ENCODE measurements at places on chromosomes 3 and 15. TPM values are rescaled to one million over a fixed set of nuclear protein-coding genes. Genes with fewer than 3 reads are reported as not detected.

- H3K27me3 ChIP-seq: no peaks in the 10 kb centered on the region
- no peak for DNase-seq
- no peak overlapping the region for H3K4me3 ChIP-seq
- H3K36me3 ChIP-seq: no peaks in the 10 kb centered on the region
- H3K27ac ChIP-seq: no peak overlapping the region
- no peaks in the 10 kb centered on the region for H3K4me1 ChIP-seq
These were observed 358.5 kb downstream of the ZNF385D start for GRCh38 chr3:21392526-21392925.

DNA sequence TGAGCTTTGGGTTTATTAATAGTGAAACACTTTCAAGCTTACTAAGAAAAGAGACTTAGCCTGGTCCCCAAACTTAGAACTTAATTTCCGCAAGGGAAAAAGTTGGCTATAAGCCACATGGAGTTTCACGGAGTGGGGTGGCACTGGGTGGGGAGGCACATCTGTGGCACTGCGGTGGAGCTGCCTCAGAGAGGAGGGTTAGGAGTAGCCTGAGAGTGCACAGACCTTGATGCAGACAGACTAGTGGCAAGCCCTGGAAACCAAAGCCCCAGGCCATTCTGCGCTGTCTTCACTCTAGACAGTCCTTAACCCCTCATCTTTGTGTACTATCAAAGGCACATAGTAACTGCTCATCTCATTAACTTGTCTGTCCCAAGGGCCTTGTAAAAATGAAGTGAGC, 22.0 kb downstream of the CXCR6 start:
- peaks cover 20% of the 10 kb centered on the region for H3K4me1 ChIP-seq
- H3K36me3 ChIP-seq: peaks cover 4% of the 10 kb centered on the region
- peak overlapping the region; percentile 48 for H3K4me3 ChIP-seq
- H3K27ac ChIP-seq: peak overlapping the region; percentile 41
- no peaks in the 10 kb centered on the region for H3K27me3 ChIP-seq

DNA sequence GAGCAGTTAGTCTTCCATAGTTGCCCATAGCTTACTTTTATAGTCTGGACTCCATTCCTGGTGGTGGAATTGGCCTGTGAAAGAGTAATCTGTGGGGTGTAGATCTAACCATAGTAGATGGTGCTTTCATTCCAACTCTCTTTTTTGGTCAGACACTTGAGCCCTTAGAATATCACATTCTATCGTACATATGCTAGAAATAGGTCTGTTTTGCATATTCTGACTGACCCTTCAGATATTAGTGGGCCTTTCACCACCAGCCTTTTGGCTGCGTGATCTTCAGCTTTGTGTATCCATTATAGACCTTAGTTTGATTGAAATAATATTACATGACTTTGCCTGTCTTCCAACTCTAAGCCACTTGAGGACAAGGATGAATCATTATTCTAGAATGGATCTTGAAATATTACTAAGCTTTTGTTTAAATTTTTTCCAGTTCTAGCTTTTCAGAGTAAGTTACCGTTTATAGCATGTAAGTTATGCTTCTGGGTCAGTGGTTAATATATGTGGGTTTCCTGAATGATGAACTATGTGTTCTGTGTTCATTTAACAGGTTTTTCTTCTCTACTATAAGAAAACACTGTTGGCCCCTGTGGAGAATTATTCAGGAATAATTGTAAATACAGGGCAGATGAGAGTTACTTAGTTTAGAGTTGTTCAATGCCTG, 8.7 kb downstream of the RAB7A start:
- H3K4me1 ChIP-seq: peaks cover 78% of the 10 kb centered on the region
- no peak for DNase-seq
- no peaks in the 10 kb centered on the region for H3K27me3 ChIP-seq
- H3K27ac ChIP-seq: peak overlapping the region; percentile 23
- peaks cover 6% of the 10 kb centered on the region for H3K36me3 ChIP-seq

The IQCF5 gene
- not detected for total RNA-seq

The IL17RB gene
- total RNA-seq: not detected

DNA sequence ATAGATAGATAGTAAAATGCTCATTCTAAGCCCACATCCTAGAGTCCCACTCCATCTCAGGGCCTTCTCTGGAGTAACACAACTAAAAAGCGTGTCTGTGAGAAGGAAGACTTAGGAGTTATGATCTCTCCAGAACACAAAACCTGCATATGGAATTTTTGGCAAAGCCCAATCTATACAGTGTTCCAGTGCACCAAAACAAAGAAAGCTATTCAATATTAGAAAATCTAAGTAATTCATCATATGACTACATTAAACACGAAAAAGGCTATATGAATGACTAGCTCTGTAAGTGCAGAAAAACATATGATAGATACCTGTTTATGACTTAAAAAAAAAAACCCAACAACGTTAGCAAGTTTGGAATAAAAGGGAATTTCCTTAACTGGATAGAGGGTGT, 27.7 kb downstream of the MTMR10 start:
- H3K4me3 ChIP-seq: no peak overlapping the region
- peaks cover 40% of the 10 kb centered on the region for H3K4me1 ChIP-seq
- DNase-seq: no peak
- no peaks in the 10 kb centered on the region for H3K27me3 ChIP-seq

The LIPC gene
- total RNA-seq: 4.4 TPM

GRCh38 chr3:140086642-140087041, 151.7 kb downstream of the CLSTN2 start:
- H3K4me1 ChIP-seq: no peaks in the 10 kb centered on the region
- H3K27me3 ChIP-seq: peaks cover 24% of the 10 kb centered on the region
- H3K36me3 ChIP-seq: no peaks in the 10 kb centered on the region
- H3K27ac ChIP-seq: no peak overlapping the region
- no peak overlapping the region for H3K4me3 ChIP-seq

DNA sequence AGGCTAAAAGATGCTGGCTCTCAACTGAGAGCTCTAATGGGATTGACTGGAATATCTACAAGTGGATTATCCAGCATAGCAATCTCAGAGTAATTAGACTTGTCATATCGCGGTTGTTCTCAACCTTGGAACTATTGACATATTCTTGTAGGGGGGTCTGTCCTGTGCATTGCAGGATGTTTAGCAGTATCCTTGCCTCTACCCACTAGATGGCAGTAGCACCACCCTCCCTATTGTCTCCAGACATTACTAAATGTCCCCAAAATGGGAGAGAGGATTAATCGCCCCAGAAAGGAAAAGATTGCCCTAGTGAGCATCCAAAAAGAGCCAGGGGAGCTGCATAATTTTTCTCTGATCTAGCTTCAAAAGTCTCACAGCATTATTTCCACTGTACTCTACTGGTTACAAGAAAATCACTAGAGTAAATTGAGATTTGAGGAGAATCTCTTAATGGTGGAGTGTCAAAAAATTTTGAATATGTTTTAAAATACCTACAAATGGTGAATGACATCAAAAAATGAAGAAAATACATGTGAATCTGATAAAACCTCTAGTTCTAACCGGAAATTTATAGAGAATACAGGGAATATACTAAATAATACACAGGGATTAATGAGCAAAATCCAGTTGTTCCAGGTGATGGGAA, 388.2 kb upstream of the AGTR1 start:
- no peak overlapping the region for H3K4me3 ChIP-seq
- H3K27me3 ChIP-seq: no peaks in the 10 kb centered on the region
- no peaks in the 10 kb centered on the region for H3K36me3 ChIP-seq
- DNase-seq: no peak
- no peak overlapping the region for H3K27ac ChIP-seq

DNA sequence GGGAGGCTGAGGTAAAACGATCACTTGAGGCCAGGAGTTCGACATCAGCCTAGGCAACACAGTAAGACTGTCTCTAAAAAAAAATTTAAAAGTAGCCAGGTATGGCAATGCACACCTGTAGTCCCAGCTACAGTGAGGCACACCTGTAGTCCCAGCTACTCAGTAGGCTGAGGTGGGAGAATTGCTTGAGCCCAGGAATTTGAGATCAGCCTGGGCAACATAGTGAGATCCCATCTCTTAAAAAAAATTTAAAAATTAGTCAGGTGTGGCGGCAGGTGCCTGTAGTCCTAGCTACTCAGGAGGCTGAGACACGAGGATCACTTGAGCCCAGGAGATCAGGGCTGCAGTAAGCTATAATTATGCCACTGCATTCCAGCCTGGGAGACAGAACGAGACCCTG, 6.8 kb downstream of the MESD start:
- H3K36me3 ChIP-seq: peaks cover 4% of the 10 kb centered on the region
- no peaks in the 10 kb centered on the region for H3K27me3 ChIP-seq
- peaks cover 55% of the 10 kb centered on the region for H3K4me1 ChIP-seq
- no peak overlapping the region for H3K4me3 ChIP-seq

DNA sequence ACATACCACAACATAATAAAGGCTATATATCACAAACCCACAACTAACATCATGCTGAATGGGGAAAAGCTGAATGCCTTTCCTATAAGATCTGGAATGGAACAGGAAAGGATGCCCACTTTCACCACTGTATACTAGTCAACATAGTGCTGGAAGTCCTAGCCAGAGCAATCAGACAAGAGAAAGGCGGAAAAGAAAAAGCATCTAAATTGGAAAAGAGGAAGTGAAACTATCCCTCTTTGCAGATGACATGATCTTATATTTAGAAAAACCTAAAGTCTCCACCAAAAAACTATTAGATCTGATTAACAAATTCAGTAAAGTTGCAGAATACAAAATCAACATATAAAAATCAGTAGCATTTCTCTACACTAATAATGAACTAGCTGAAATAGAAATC, 14.6 kb upstream of the PIK3CA start:
- no peak overlapping the region for H3K27ac ChIP-seq
- no peak overlapping the region for H3K4me3 ChIP-seq
- H3K27me3 ChIP-seq: peaks cover 9% of the 10 kb centered on the region
- H3K36me3 ChIP-seq: no peaks in the 10 kb centered on the region
- no peak for DNase-seq
